ENCODE measurements at places on chromosomes 7 and 10. TPM values are rescaled to one million over a fixed set of nuclear protein-coding genes. Genes with fewer than 3 reads are reported as not detected.

Gene MSMB
- not detected for total RNA-seq

Gene VIPR2
- 2.7 TPM for total RNA-seq

Gene CC2D2B
- 0.15 TPM for total RNA-seq

GRCh38 chr7:50766849-50767207 lies 15.9 kb downstream of the GRB10 start:
- no peak overlapping the region for H3K4me3 ChIP-seq
- no peaks in the 10 kb centered on the region for H3K36me3 ChIP-seq
- no peak for DNase-seq
- H3K27me3 ChIP-seq = no peaks in the 10 kb centered on the region
- no peak overlapping the region for H3K27ac ChIP-seq

DNA sequence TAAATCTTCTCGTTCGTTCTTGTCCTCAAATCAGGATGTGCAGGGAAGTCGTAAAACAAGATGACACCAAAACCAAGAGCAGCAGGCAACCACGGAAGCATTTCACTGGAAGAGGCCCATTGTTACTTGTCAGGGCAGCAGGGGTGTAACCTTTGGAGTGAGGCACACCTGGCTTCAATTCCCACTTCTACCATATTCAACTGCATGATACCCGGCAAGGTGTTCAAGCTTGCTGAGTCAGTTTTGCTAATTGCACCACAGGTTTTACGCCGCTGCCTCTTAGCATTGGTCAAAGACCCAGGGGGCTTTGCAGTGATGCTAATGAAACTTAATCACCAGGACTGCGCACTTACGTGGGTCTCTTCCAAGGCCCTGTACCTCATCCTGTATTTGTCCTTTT lies 50.0 kb upstream of the PTER start:
- H3K27ac ChIP-seq = no peak overlapping the region
- H3K36me3 ChIP-seq = no peaks in the 10 kb centered on the region
- no peak overlapping the region for H3K4me3 ChIP-seq
- DNase-seq = no peak

DNA sequence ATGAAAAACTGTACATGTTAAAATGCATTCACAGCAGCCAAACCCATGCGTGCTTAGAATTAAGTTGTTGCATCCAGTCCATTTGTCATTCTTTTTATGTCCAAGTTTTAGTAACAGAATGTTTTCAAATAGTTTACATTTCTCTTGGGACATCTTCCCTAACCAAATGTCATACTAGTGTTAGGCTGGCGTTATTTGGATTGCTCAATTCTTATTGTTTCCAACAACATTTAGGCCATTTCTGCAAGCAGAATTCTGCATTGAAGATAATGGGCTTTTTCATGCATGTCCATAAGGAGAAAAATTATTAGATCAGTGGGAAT lies 203.0 kb downstream of the HIBADH start:
- peaks cover 4% of the 10 kb centered on the region for H3K4me1 ChIP-seq
- H3K27ac ChIP-seq = no peak overlapping the region
- no peak overlapping the region for H3K4me3 ChIP-seq
- H3K27me3 ChIP-seq = peaks cover 8% of the 10 kb centered on the region
